Activated T-helper 1 cell treated with Interleukin-2 at 50 U/mL for 16 hours (primary cell): ENCODE measurements at places on chromosomes 11 and 22.

DNA sequence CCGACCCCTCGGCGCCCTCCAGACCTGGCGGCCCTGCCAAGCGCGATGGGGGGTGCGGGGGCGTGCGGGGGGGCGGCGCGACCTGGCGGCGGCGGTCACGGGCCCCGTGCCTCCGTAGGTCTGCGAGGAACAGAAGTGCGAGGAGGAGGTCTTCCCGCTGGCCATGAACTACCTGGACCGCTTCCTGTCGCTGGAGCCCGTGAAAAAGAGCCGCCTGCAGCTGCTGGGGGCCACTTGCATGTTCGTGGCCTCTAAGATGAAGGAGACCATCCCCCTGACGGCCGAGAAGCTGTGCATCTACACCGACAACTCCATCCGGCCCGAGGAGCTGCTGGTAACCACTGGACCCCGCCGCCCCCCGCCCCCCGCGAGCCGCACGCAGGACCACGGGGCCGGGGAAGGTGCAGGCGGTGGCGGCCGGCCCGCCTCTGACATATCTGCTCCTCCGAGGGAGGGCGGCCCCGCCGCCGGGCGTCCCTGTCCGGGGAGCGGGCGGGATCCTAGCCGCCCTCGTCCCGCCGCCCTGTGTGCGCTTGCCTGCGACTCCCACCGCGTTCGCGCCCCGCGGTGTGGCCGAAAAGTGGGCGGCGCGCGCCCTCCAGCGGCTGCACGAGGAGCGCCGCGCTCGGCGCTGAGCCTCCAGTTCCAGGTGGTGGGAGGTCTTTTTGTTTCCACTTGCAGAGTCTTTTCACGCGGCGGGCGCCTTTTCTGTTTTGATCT, 2.1 kb downstream of the CCND1 start:
- DNase-seq = peak; percentile 63

- no peak for DNase-seq
Measured at GRCh38 chr11:133815636-133816035, 29.7 kb downstream of the SPATA19 start.

DNA sequence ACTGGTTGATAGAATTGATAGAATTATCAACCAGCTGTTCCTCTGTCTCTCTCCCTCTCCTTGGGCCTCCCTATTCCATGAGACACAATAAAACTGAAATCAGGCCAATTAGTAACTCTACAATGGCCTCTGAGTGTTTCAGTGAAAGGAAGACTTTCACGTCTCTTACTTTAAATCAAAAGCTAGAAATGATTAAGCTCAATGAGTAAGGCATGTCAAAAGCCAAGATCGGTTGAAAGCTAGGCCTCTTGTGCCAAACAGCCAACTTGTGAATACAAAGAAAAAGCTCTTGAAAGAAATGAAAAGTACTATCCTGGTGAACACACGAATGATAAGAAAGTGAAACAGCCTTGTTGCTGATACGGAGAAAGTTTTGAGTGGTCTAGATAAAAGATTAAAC, 16.6 kb downstream of the PIH1D2 start:
- no peak for DNase-seq

GRCh38 chr11:60428517-60428916, 855 bp upstream of the MS4A5 start:
- no peak for DNase-seq

DNA sequence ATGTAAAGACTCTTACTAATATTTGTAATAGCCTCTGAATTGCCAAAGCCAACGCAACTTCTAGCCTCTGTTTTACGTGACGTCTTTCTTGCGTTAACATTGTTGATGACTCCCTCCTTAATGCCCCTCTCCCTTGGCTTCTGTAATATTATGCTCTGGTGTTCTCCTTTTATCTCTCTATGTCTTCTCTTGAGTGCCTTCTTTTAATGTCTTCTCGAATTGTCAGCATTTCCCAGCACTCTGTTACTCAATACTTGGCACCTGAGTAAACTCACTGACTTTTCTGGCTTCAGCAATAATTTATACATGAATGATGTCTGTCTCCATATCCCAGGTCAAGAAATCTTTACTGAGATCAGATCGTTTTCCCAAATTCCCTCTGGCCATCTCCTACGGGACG, 68.5 kb upstream of the DDI1 start:
- no peak for DNase-seq

GRCh38 chr11:122215244-122215992, 99.4 kb upstream of the BLID start:
- DNase-seq = no peak

- no peak for DNase-seq
Measured at GRCh38 chr11:2524446-2525165, 79.8 kb downstream of the KCNQ1 start.

GRCh38 chr11:15114501-15115475, at the start of gene INSC:
Gene INSC (plus strand): TSS chr11:15114923. CDS start chr11:15149175, 34,252 bp downstream.
- DNase-seq = no peak

DNA sequence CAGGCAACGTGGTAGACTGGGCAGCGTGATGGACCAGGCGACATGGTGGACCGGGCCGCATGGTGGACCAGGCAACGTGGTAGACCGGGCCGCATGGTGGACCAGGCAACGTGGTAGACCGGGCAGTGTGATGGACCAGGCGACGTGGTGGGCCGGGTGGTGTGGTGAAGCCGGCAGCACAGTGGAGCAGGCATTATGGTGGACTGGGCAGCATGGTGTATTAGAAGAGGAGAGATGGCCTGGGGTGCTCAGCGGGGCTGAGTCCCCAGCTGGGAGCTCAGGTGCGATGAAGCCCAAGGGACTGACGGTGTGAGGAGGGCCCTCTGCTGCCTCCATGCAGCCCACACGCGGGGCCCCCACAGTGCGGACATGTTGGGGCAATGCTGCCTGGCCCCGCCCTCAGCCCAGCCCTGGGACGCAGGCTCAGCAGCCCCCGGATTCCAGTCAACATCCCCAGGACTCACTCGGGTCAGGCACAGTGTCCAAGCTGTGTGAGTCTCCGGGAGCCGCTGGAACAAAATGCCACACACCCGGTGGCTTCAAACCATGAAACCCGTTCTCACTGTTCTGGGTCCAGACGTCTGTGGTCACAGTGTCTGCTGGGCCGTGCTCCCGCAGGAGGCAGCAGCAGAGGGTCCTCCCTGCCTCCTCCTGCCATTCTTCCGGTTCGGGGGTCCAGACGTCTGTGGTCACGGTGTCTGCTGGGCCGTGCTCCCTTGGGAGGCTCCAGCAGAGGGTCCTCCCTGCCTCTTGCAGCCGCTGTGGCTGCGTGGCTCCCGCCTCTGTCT, 1084.9 kb downstream of the BRD1 start:
- no peak for DNase-seq

DNA sequence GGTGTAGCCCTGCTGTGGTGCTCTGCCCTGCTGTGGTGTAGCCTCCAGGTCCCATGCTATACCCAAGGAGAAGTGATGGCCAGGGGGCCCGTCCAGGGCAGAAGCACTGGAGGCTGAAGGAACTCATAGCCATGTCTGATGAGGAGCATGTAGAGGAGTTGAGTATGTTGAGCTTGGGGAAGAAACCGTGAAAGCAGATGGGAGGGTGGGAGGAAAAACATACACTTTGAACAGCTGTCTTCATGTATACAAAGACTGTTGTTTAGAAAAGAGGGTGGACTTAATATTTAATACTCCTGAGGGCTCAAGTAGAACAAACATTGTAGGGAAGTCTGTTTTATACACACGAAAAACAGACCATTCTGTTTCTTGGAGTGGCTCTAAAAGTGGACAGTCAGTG, 26.6 kb upstream of the TTC12 start:
- no peak for DNase-seq

- no peak for DNase-seq
Measured at GRCh38 chr22:30335236-30335635, 8.5 kb upstream of the TBC1D10A start.

GRCh38 chr11:117752721-117753237, 44.2 kb downstream of the DSCAML1 start:
- no peak for DNase-seq

- DNase-seq = no peak
Measured at GRCh38 chr11:23976841-23977271, 520.0 kb upstream of the LUZP2 start.

GRCh38 chr11:126604461-126604860, 249.0 kb downstream of the ST3GAL4 start:
- DNase-seq = no peak

- DNase-seq = no peak
Measured at GRCh38 chr11:459511-460220, 9.6 kb downstream of the PTDSS2 start.

- no peak for DNase-seq
Measured at GRCh38 chr11:96246718-96247552, 96.1 kb downstream of the MAML2 start.

- DNase-seq = no peak
Measured at GRCh38 chr11:93871526-93871925, 21.1 kb upstream of the VSTM5 start.

DNA sequence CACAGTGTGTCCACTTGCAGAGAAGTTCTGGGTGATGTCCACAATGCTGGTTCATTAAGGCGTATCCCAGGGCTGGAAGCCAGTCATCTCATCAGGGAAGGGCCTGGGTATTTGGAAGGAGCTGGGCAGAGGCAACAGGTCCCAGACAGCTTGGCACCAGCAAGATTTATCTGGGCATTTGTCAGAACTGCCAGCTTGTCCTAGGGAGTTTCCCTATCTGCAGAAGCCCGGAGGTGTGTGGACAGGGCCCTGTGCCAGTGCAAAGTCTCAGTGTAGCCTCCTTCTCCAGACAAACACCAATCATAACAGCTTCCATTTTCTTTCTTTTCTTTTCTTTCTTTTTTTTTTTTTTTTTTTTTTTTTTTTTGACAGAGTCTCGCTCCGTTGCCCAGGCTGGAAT, 125.3 kb upstream of the TIMP3 start:
- DNase-seq = no peak

- DNase-seq = no peak
Measured at GRCh38 chr11:133921513-133921912, 35.3 kb downstream of the IGSF9B start.

DNA sequence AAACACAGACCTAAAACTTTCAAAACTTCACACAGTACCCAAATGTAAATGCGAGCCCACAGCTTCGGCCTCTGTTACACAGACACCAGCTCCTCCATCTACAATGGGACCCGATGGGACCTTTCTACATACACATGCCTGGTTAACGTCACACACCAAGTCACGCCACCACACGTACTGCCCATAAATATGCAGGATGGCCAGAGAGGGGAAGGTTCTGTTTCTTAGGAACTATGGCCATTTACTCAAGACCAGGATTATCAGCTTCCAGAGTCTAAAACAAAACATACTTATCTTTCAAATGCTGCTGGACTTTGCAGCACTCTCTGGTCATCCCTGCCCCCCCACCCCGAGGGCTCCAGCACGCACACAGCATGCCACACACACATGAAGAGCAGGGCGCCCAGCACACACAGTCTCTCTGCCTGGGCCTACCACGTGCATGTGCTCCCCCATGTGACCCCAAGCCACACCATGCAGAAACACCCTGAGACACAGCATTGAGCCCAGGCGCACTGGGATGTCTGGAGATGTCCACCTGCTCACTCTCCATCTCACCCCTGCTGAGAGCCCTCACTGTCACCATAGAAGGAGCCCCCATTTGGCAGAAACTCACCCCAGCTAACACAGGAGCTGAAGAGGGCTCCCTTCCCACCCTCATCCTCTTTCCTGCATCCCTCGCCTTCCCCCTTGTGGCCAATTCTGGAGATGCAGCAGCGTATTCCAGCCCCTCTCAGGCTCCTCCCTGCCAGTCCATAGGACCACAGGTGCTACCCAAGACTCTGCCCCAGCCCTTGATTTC, 61.8 kb downstream of the SLC22A12 start:
- peak; percentile 41 for DNase-seq

DNA sequence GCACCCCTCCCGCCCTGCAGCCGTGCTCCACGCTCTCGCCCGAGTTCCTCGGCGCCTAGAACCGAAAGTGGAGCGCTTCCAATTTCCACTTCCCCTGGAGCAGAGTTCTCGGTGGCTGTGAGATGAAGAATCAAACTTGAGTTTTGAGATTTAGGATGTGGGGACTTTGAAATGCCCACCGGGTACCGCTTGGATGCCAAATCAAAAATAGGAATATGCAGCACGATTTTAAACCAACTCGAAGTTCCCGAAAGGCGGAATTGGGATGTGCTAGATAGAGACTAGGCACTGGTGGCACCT, 569 bp downstream of the POLA2 start:
- DNase-seq = no peak

DNA sequence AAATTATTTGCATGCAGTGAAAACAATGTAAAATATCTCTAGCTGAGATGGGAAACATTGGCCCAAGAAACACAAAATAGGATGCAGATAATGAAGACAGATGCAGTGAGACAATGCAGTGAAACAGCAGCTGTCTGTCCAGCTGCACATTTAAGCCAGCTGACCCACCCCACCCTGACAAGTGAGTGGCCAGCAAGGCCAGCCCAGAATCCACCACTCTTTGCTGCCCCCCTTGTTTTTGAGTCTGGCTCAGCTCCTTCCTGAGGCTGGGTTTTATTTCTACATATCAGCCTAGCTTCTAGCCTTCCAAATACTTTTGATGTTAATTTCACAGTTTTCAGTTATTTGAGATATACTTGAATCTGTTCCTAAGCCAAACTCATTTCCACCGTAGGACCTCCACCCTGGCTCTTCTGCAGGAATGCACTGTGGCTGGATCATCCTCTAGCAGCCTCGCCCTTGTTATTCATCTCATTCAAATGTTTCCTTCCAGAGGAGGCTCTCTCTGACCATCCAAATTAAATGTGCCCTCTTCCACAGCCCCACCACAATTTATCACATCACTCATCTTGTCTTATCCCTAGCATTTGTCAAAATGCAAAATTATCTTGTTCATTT, 154.1 kb upstream of the POU2AF2 start:
- DNase-seq = no peak

DNA sequence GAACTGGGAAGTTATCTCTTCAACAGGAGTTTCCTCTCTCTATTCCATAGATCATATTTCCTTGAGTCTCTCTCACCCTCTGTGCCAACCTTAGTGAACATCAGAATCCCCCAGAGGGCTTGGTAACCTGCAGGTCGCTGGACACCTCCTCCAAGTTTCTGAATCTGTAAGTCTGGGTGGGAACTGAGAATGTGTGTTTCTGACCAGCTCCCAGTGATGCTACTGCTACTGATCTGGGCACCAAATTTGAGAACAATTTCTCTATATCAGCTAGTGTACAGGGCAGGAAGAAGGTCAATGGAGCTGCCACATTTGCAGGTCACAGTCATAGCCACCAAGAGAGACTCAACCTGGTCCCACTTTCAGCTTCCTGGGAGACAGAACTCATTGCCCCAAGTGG, 62.9 kb downstream of the RCN1 start:
- DNase-seq = no peak

DNA sequence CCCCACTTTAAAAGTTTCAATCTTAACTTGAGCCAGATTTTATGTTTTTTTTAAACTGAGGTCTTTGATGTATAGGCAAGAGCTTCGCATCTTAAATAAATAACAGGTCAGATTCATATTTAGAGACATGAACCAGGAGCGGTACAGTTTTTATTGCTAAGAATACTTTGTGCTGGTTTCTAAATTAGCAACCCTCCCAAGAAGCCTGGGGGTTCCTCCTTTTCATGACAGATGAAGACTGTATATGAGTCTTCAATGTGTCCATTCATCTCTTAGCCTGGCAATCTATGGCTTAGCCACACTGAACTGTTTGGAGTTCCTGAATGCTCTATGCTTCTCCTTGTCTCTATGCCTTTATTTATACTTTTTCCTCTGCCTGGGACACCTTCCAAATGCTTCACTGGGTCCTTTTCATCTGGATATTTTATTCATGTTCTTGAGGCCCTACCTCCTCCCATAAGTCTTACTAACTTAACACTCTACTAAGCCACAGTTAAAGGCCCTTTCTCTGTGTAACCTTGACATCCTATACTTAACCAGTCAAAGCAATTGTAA, 338.6 kb downstream of the INSC start:
- no peak for DNase-seq

GRCh38 chr22:24986816-24987215, 34.3 kb downstream of the KIAA1671 start:
- no peak for DNase-seq
